ENCODE measurements at places on chromosomes 4 and X. TPM values are rescaled to one million over a fixed set of nuclear protein-coding genes. Genes with fewer than 3 reads are reported as not detected.

- no peak for DNase-seq
Measured at GRCh38 chr4:108972613-108973283, 209.9 kb upstream of the ETNPPL start.

LRIT3 gene
- under 0.01 TPM for total RNA-seq

DUX4 gene
- total RNA-seq, result not detected

DCHS2 gene
- total RNA-seq, result 0.12 TPM

GRCh38 chrX:41087201-41087600 is 2.0 kb downstream of the USP9X start:
- no peak for DNase-seq

PAK3 gene
- total RNA-seq, result 4.5 TPM

DNA sequence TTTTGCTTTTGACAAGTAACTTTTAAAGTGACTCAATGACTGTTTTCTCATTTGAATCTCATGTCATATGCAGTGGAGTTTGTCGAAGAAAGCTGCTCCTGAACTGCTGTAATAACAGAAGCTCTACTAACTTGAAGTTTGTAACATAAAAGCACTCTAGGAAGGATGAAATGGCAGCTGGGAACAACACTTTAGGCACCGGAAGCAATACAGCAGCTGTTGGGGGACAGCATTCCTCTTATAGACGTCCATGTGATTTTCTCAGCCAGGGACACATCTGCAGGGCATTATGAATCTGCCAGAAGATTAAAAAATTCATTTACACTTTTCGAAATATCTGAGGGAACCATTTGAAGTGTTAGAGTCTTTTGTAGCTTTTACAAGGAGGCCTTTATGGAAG is 1035.8 kb downstream of the ADGRL3 start:
- no peak for DNase-seq

DNA sequence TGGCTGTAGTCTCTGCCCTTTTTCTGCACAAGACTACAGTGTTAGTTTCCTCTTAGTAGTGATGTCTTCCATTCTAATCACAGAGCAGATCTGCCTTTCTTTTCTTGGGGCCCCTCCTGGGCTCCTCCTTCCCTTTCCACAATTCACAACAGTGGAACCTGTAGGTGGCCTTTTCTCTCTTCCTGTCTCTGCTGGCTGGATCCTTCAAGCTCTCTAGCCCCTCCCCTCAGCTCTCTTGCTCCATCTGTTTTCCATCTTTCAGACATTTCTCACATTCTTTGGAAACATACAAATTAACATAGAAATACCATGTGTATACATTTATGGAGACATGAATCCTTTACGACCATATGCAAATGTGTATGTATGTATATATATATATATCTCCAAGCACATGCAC is 304 bp upstream of the SPIN2A start:
- DNase-seq, result no peak

DNA sequence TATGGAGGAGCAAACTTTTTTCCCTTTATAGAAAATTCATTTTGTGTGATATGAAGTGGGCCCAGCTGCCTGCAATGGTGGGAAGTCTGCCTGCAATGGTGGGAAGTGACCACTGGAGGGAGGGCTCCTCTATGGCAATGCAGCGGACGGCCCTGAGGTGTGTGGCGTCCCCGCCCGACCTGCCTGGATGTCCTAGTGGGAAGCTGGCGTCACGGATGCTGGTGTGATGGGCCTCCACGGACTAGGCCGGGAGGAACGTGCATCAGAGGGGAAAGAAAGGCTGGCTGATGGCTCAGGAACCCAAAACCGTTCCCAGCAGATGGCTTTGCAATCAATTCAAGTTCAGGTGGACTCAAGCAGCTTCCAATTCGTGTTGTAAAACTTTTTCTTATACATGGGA is 177.9 kb downstream of the AFAP1 start:
- DNase-seq, result no peak

STAP1 gene
- total RNA-seq, result not detected

- no peak for DNase-seq
Measured at GRCh38 chr4:144288011-144288903, 147.7 kb upstream of the GYPA start.

GPC4 gene
- total RNA-seq, result 14.2 TPM

GRCh38 chrX:135382260-135382659 is 39.5 kb upstream of the SMIM10L2A start:
- no peak for DNase-seq

GRCh38 chr4:155751569-155751968 is 7.3 kb upstream of the GUCY1B1 start:
- DNase-seq, result no peak

UGT2A1 gene
- total RNA-seq, result not detected

- no peak for DNase-seq
Measured at GRCh38 chr4:89157488-89158024, 46.2 kb downstream of the TIGD2 start.

DNA sequence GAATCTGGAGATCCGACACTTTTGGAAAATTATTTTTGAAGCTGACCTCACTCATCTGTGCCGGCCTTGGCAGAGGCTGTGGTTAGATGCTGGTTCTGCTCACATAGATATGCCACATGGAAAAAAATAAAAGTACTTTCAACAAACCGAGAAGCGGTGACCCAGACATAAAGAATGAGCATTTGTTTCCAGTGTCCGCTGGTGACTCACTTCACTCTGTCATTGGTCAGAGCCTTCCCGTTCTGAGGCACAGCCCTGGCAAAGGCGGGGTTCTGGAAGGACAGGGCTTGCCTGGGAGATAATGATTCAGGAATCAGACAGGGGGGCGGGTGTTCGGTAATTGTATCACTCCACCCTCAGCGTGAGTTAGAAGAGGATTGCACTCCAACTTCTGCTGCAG is 172.4 kb upstream of the MXRA5 start:
- DNase-seq, result no peak

GC gene
- not detected for total RNA-seq

- no peak for DNase-seq
Measured at GRCh38 chr4:72016011-72016410, 15.8 kb upstream of the NPFFR2 start.

FAM149A gene
- 25.1 TPM for total RNA-seq

- DNase-seq, result no peak
Measured at GRCh38 chr4:84366907-84367306, 132.2 kb downstream of the NKX6-1 start.

- DNase-seq, result no peak
Measured at GRCh38 chr4:73505567-73505966, 24.0 kb downstream of the AFM start.

GRCh38 chr4:92189146-92189545 is 114.6 kb upstream of the GRID2 start:
- no peak for DNase-seq

TTC29 gene
- not detected for total RNA-seq

DNA sequence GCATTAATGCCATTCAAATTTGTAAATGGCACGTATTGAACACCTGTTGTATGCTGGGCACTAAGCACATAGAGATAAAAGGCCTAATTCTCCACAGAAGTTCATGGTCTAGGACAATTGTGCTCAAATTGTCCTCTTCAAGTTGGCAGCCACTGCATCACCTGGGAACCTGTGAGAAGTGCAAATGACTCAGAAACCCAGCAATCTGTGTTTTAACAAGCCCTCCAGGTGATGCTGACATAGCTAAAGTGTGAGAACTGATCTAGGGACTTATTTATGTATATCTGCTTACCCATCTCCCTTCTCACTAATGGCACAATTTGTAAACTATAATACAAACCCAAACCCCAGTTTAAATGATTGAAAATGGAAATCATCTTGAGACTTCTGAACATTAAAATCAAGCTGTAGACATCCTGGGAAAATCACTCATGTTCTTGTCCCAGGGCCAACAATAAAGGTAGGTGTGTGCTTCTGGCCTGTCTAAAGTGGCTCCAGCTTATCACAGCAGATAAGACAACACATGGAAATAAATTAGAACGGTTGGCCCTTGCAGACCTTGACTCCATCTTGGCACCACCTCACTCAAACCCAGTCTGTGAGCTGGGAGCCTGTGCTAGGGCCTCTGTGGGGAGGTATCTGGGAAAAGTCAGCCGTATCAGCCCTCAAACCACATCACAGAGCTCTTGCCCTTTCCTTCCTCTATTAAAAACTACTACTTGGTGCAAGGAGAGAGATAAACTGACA is 46.8 kb downstream of the UCHL1 start:
- DNase-seq, result no peak

DNA sequence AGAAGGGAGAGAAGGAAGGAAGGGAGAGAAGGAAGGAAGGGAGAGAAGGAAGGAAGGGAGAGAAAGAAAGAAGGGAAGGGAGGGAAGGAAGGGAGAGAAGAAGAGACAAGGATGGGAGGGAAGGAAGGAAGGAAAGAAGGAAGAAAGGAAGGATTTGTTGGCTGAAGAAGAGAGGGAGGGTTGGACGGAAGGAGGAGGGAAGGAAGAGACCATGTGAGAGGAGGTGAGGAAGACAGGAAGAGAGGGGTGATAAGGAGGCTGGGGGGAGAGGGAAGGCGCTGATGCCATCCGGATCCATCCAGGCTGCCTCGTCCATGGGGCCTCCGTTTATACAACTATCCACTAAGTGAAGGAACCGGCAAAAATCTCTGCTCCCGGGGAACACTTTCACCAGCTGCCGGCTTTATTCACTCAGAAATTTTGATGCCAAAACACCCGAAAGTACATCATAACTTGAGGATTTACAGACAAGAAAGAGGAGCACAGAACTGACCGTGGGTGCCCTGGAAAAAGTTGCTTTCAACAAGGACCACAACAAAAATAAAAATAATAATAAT is 14.9 kb downstream of the DHRSX start:
- no peak for DNase-seq

- no peak for DNase-seq
Measured at GRCh38 chrX:103477496-103477895, 41.8 kb downstream of the RAB40A start.

DNA sequence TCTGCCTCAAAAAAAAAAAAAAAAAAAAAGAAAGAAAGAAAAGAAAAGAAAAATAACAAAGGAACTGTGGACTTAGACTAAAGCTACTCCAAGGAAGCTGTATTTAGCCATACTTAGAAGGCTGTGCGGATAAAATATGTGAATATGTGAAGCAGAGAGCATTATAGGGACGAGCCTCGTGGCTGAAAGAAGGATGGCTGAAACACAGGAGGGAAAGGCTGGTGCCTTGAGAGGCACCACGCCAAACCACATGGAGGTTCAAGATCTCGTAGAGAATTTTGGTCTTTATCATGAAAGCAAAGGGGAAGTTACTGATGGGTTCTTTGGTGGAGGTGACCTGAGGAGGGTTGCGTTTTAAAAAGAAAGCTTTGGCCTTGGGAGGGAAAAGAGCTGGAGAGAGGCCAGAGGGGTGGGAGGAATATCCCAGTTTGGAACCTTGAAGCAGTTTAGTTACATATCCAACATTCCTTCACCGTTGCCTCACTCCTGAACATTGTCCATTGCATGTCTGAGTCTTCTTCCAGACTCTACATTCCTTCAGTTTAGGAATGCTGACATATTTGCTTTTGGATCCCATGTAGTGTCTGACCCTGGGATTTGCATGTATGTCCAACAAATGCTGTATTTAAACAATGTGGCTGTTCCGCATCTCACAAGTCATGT is 82.5 kb downstream of the CPE start:
- peak; percentile 22 for DNase-seq

DNA sequence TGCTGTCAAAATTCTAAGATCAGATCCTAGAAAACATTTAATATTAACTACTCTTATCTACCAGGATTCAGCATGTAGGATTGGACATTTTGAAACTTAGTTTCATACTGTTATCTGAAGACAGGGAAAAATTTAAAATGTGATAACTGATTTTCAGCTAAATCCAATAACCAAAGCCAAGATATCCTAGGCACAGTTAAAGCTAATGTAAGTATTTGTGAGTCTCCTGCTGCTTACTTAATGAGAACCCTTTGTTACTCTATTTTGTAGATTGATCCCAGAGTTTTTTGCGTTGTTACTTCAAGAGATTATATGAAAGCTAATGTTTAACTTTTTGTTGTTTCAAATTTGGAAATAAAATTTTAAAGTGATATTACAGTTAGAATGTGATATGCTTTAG is 2.0 kb downstream of the CPE start:
- DNase-seq, result no peak

NAP1L2 gene
- total RNA-seq, result not detected

ARHGAP36 gene
- total RNA-seq, result not detected

- no peak for DNase-seq
Measured at GRCh38 chrX:1537031-1537715, at the start of gene P2RY8. P2RY8 (minus strand) TSS chrX:1537185; CDS start chrX:1466558, 70,627 bp downstream.

- DNase-seq, result no peak
Measured at GRCh38 chr4:174334628-174335027, 50.9 kb downstream of the CEP44 start.

DNA sequence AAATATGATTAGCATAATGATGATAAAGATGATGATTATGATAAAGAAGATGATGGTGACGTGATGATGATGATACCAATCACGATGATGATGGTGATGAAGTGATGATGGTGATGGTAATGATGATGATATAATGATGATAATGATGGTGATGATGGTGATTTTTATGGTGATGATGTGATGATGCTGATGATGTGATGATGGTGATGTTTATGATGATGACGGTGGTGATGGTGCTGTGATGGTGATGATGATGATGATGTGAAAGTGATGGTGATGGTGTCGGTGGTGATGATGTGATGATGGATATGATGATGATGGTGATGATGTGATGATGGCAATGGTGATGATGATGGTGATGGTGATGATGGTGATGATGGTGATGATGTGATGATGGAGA is 130.8 kb upstream of the PSAPL1 start:
- no peak for DNase-seq

DNA sequence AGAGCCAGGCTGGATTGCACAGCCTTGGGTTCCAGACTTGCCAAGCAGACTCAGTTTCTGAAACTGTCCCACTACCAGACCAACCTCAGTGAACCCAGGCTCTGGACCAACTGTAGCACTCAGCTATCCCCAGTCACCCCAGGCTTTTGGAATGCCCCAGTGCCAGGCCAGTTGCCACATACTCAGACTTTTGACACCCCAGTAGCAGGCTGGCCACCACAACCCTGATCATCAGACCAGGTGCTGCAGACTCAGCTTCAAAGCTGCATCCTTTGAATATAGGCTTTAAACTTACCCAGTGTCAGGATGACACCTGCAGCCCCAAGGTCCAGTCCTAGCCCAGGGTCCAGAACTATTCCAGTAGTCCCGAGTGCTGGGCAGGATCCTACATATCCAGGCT is 1389.9 kb downstream of the ARAP2 start:
- no peak for DNase-seq

EDA gene
- total RNA-seq, result 1.6 TPM

- no peak for DNase-seq
Measured at GRCh38 chr4:172650758-172651530, 517.7 kb upstream of the GALNT7 start.

- DNase-seq, result no peak
Measured at GRCh38 chrX:41326431-41326830, 7.5 kb upstream of the DDX3X start.

PNCK gene
- not detected for total RNA-seq

DNA sequence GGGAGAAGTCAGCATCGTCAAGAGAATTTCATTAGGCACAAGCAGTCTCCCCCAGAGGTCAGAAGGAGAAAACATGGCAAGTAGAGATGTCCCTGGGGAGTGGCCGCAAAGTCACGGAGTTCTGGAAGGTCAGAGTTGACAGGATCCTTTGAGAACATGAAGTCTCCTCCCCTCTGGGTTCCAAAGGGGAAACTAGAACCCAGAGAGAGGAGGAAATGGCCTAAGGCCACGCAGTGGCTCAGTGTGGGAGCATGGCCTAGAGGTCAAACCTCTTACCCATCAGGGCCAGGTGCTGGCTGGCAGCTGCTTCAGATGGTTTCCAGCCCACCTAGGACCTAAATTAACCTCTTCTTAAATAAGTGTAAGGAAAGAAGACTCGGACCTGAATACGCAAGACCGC is 884 bp downstream of the IDH3G start:
- DNase-seq, result no peak

ZNF718 gene
- 6.9 TPM for total RNA-seq

ARAF gene
- 31.5 TPM for total RNA-seq

- no peak for DNase-seq
Measured at GRCh38 chr4:176622251-176622948, 170.3 kb downstream of the VEGFC start.

TEX11 gene
- total RNA-seq, result not detected

Measured in epithelial cell of proximal tubule (primary cell).